ENCODE measurements at places on chromosomes 1 and 21.

DNA sequence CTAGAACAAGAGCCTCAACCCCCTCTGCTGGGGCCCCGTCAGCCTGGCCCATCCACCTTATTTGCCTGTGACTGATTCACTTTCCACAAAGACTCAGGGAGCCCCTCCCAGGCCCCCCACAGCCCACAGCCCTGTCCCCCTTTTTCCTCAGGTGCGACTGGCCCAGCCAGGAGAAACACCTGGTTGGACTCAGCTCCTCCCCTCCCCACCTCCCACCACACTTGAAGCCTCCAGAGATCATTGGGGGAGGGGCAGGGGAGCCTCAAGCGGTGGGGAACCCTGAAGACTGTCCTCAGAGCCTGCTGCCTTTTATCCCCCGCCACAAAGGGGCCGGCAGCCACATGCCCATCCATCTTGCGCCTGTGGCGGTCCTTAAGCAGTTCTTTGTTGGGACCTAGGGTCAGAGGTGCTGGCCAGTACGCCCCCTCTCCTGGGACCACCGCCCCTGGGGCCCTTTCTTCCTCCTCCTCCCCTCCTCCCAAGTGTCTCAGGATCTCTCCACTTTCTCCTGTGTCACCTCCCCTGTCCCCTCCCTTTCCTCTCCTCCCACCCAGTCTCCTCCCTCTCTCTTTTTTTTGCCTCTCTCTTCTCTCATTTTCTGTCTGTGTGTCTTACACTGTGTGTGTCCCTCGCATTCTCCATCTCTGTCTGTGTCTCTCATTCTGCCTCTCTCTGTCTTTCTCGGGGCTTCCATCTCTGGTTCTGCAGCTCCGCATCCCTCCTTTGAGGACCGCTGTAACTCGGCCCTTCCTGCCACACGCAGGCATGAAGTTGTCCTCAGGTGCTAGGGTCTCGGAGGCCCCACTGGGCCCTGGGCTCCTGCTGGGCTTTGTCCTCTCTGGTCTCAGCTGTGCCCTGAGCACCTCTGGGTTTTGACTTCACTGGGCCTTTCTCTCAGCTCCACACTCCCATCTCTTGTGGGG lies 12.2 kb downstream of the CRABP2 start:
- DNase-seq = no peak

GRCh38 chr1:119655154-119655553 lies 7.1 kb upstream of the ZNF697 start:
- DNase-seq = no peak

DNA sequence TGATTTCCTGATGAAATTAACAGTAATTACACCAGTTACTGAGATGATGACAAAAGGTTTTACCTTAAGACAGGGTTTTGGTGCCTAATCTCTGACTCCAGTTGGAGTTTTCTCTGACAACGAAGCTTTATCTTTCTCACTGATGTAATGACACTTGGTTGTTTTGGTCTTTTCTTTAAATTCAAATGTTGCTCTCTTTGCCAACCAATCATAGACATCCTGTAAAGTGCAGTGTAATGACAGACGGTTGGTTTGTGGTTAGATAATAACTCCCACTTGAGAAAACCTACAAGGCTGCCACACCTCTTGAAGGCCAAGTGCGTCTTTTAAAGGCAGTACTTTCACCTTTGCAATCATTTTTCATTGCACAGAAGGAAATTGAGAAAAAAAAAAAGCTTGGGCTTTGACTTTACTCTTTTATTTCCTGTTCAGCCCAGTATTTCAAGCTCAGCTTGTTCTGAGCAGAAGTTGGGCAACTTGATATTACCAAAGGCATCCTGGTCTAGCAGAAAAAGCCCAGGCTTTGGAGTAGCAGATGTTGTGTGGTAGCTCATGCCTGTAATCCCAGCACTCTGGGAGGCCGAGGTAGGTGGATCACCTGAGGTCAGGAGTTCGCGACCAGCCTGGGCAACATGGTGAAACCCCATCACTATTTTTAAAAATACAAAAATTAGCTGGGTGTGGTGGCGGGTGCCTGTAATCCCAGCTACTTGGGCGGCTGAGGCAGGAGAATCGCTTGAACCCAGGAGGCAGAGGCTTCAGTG lies 14.9 kb downstream of the PDIK1L start:
- DNase-seq = peak; percentile 30

- DNase-seq = no peak
Observed at GRCh38 chr1:15179485-15179883, 25.9 kb downstream of the TMEM51 start.

DNA sequence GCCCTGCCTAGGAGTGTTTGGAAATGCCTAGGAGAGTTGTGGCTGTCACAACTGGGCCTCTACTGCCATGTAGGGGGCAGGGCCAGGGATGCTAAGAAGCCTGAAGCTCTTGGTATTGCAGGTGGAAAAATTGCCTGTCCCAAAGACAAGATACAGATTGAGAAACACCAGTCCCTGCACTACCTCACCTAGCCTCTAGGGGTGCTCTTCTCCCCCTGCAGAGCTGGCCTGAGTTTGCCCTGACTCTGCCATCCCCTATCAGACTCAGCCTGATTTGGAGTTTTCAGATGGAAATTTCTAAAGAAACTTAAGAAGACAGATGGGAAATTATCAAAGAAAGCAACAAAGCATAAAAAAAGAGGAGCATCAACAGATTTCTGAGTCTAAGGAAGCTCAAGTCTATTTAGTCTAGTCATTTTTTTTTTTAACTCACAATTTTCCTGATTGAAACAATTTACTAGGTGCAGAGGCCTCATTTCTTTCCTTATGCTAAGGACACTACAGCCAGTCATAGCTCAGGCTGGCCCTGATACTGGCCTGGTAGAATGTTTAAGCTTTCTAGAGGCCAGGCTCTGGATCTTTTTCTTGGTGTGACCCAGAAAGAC lies 61.4 kb upstream of the LRRN2 start:
- DNase-seq = peak; percentile 48
